ENCODE measurements at places on chromosomes 16 and 17.

DNA sequence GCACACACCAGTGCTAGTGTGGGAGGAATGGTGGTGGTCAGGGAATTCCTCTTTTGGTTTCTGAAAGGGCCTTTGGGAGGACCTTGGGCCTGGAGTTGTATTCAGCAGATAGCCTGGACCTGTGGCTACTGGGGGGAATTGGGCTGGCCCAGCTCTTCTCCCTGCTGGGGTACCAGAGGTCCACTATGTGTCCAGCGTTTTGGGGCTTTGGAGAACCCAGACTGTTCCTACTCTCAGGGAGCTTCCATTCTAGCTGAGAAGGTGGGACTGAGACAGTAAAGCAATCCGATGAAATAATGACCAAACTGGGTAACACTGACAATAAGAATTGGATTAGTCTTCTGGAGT is 2.4 kb downstream of the EPN3 start:
- no peak for DNase-seq

DNA sequence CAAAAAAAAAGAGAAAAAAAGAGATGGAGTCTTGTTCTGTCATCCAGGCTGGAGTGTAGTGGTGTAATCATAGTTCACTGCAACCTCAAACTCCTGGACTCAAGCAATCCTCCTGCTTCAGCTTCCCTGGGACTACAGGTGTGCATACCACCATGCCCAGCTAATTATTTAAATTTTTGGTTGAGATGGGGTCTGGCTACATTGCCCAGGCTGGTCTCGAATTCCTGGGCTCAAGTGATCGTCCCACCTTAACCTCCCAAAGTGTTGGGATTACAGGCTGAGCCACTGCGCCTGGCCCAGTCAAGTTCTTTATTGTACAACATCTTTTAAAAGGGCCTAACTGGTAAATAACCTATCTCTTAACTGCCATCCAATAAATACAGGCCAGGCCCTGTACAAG is 6.1 kb upstream of the RANGRF start:
- no peak for DNase-seq

GRCh38 chr17:50361561-50362480 is 11.2 kb downstream of the MRPL27 start:
- DNase-seq: peak; percentile 60

GRCh38 chr17:38455288-38455915 is 27.1 kb downstream of the ARHGAP23 start:
- peak; percentile 60 for DNase-seq

All from lung (tissue), 17 donors.